ENCODE measurements at places on chromosomes 6 and 20.
A peak's percentile ranks its signal among the peaks of the same experiment; 100 is the strongest.

DNA sequence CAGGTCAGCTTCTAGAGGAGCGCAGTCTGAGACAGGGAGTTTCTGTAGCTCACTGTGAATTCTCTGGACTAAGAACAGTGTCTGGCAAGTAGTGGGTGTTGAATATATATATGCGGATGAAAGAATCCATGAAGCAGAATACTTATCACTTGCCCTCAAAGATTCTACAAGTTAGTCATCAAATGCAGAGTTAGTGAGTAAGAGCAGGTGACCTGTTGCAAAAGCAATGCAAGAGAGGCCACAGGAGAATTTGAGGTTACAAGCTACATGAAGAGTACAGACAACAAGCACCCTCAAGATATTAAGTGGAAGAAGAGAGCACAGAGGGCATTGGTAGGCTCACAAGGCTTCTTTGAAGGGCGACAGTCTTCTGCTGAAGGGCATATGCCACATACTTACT is 103.4 kb upstream of the BTBD3 start:
- DNase-seq: no peak

GRCh38 chr6:12572896-12573827 is 143.4 kb upstream of the PHACTR1 start:
- peak; percentile 80 for DNase-seq

GRCh38 chr6:3835055-3835731 is 14.0 kb upstream of the FAM50B start:
- DNase-seq: no peak

- no peak for DNase-seq
These were observed 244.3 kb upstream of the ASCC3 start for GRCh38 chr6:101125380-101125971.

- no peak for DNase-seq
These were observed 395.8 kb upstream of the CNR1 start for GRCh38 chr6:88561954-88562315.

DNA sequence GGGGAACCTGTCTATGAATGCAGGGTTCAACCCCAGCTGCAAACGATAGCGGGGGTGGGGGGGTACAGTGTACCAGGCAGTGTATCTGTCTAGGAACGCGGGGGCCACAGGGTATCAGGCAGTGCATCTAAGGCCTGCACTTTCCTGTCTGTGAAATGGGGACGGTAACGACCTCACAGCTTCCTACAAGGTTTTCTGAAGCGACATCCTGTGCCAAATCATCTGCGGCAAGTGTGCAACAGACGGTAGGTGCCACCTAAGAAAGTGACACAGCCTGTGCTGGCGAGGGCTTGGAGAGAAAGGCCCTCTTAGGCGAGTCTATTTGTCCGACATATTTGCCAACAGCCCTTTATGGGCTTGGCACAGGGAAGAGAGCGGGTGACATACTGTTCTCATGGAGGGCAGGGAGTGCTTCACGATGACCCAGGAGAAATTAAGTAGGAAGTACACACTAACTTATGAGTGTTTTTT is 3.8 kb downstream of the DIDO1 start:
- DNase-seq: no peak

DNA sequence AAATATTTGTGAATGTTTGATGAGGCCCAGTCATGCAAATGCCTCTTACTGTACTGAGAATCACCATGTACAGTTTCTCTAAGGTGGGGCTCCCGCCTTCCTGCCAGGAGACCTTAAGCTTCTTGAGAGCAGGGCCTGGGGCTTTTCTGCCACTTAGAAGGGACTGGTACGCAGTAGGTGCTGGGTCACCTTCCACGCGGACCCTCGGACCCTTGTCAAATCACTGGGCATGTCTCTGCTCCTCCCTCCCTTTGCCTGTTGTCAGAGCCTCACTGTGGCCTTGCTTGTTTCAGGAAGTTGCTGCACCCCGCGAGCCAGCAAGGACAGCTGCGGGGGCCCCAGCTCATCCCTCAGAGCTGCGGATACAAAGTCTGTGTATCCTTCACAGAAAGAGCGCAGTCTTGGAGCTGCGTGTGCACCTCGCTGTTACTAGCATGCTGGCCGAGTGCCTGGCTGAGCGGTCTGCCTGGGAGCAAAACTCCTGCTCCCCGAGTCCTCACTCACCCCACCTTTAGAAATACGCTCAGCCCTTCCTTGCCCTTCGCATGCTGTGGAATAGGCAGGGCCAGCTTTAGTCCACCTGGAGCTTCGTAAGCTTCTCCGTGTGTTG is 30.7 kb upstream of the IRF4 start:
- no peak for DNase-seq

GRCh38 chr6:74114428-74114827 is 418.4 kb downstream of the CD109 start:
- no peak for DNase-seq

DNA sequence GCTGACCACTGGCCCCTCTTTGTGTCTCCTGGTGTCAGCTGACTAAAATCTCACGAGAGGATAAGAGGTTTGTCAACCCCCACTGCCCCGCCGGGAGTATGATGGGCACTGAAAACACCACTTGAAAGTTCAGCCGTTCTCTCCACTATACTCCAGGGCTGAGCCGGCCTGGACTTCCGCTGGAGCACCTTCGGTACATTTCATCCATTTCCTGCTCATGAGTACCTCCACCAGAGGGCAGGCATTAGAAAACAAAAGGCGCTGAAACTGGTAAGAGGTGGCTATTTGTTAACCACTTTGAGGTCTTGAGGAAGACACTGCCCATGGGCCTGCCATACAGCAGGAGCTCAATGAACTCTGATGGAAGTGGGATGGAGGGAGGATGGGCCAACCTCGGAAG is 17.9 kb upstream of the ANKRD60 start:
- no peak for DNase-seq

DNA sequence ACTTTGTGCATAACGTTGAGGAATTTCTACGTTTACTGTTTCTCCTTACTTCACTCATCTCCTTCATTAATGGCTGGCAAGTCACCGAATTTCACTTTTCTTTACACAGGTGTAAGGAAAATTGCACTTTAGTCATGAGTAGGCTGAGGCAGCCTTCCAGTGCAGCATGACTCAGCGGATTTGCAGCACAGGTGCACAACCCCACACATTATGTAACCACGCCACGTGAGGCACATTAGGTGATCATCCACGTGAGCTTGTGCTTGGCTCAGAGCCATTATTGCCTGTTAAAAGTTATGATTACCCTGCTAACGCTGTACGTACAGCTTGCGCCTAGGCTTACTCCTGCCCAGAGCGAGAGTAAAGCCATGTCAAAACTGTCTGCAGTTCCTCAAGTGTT is 158.8 kb downstream of the NKAIN2 start:
- no peak for DNase-seq

- DNase-seq: no peak
These were observed 38.2 kb upstream of the TTPAL start for GRCh38 chr20:44437497-44437896.

GRCh38 chr20:31555203-31555775 is 41.0 kb downstream of the HM13 start:
- no peak for DNase-seq

- no peak for DNase-seq
These were observed 32.8 kb downstream of the CYP21A2 start for GRCh38 chr6:32070814-32071543.

DNA sequence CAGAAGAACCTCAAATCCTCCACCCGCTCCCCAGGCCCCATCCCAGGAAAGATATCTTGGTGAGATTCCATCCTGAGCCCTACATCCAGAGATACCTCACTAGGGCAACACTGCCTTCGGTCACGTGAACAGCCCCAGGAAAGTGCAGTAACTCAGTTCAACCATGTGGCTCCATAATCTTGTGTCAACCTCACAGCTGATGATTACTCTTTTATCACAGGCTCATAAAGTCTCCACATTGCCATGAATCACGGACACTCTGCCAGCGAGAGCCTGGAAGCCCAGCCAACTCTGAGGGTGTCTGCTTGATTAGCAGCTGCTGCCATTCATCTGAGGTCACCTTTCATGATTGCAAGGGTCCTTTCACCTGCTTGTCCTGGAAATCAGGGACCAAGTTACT is 175.8 kb upstream of the LRFN2 start:
- DNase-seq: no peak

DNA sequence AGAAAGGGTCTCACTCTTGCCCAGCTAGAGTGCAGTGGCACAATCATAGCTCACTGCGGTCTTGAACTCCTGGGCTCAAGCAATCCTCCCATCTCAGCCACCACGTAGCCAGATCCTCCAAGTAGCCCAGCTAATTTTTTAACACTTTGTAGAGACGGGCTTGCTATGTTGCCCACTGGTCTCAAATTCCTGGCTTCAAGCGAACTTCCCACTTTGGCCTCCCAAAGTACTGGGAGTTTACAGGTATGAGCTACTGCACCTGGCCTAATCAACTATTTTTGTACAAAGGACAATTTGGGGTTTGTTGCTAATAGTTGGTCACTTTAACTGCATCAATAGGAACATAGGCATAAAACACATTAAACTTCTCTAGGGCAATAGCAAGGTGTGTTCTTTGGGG is 29.9 kb upstream of the SYNCRIP start:
- no peak for DNase-seq
